ENCODE measurements at places on chromosomes 5 and 9.

- no peak for DNase-seq
Measured at GRCh38 chr5:93327605-93328004, 253.4 kb downstream of the NR2F1-AS1 start.

DNA sequence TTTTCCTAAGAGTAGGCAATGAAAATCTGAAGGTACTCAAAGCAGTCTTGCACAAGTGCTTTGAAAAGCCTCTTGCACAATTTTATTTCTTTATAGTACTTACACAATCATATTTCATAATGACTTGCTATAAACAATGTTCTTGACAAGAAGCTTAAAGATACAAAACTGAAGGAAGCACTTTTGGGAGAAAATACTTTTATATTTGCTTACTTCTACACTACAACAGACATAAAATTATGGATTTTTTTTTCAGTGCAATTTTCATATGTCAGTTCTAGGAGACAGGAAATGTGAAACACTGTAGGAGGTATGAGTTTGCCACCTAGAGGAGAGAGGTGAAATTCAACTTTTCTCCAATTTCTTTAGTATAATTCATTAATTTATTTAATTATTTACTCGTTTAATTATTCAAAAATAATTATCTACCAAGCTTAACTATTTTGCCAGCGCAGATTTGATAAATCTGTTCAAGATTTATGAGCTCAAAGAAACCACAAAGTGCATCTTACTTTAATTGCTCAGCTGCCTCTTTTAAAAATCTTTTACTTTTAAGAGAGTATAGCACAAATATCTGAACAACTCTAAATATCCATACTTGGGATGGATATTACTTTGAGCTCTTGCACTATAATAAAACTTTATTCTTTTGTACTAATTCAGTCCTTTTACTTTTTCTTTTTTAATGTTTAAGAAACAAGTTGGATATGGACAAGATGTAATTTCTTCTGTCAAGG is 29.0 kb upstream of the CDKN2B start:
- no peak for DNase-seq

GRCh38 chr5:168962306-168962705 is 338.6 kb downstream of the SLIT3 start:
- DNase-seq: no peak

GRCh38 chr9:26033336-26033735 is 355.1 kb upstream of the TUSC1 start:
- DNase-seq: no peak

DNA sequence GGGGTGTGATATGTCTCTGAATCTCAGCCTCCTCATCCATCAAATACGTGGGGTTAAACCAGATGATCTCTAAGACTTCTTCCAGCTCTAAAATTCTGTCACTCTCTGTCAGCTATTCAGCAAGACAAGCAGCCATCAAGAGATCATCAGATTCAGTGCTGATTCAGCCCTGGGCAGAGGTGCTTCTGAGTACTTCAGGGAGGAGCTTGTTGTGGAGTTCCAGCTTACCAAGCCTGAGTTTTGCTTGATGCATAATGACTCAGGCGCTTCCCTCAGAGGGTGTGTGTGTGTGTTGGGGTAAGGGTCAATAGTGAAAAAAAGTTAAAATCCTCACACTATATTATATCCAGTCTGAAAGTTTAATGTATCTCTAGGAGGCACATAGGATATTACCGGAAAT is 29.6 kb upstream of the TAF1L start:
- no peak for DNase-seq

- DNase-seq: no peak
Measured at GRCh38 chr5:135596157-135596763, 17.5 kb upstream of the CXCL14 start.

Measured in tibial nerve (tissue), 4 donors.